Fibroblast of upper back skin (primary cell): ENCODE measurements at places on chromosomes 7 and 10.
A peak's percentile ranks its signal among the peaks of the same experiment; 100 is the strongest.

DNA sequence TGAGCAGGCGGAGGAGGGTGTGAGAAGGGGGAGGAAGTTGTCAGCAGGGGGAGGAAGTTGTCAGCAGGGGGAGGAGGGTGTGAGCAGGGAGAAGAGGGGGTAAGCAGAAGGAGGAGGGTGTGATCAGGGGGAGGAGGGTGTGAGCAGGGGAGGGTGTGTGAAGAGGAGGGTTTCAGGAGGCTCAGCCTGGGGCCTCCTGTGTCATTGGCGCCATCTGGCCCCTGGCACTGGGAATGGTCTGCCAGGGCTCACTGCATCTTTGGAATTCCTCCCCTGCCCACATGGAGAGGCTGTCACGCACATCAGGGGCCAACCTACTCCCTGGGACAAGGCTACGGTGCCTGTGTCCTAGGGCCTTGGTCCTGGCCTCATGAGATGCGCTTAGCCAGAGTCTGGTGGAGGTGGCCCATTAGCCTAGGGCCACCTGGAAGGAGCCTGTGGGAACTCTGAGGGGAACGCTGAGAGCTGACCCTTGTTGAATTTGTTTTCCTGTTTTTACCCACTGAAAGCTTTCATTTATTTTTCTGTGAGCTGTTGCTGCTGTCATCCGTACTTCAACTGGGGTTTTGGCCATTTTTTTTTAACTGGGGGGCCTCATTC, 18.0 kb downstream of the CAMK2B start:
- peak; percentile 56 for DNase-seq

DNA sequence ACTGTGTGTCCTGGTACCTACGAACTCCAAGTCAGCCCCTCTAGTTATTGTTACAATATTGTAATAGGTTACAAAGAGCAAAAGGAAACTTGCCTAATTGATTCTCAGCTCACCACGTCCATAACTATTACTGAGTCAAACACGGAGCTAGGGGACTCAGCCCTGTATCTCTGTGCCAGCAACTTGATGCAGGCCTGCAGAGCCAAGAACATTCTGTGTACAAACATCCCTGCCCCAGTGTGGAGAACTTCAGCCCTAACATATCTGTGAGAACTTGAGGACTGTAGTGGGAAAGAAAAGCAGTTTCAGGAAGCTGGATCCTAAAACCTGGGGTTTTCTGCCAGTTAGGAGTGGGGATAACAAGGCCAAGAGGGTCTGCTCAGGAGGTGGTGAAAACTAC, 114.9 kb upstream of the PRSS58 start:
- no peak for DNase-seq

GRCh38 chr10:15420858-15421257, 49.8 kb upstream of the FAM171A1 start:
- DNase-seq, result no peak

DNA sequence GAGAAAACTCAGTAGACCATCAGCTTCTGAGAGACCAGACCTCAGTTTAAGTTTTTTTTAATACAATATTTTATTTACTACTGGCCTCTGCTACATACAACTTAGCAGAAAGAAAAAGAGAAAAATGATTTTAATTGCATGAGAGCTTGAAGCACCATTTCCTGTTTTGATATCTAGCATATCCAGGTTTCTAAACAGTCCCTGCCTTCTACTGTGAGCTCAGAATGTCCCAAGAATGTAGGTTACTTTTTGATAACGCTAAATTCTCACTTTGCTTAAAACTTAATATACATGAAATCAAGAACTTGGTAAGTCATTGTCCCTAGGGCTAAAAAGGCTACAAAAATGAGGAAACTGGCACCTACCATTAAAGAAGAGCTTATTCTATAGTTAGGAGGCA, 7.0 kb downstream of the TMEM243 start:
- no peak for DNase-seq

DNA sequence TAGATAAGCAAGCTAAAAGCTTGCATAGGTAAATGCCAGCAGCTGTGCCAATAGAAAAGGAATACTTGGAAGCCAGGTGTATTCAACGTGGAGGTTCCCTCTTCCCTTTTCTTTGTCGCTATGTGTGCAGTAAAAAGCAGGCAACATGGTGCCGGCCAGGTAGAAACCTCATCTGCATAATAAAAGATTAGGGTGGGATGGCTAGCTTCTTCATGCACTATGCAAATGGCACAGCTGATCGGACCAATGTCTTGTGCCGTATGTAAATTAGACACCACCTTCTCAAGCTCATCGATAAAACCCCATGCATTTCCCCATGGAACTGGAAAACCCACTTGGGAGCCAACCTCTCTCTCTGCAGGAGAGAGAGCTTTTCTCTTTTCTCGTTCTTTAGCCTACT, 150.9 kb upstream of the FOXK1 start:
- DNase-seq, result no peak

DNA sequence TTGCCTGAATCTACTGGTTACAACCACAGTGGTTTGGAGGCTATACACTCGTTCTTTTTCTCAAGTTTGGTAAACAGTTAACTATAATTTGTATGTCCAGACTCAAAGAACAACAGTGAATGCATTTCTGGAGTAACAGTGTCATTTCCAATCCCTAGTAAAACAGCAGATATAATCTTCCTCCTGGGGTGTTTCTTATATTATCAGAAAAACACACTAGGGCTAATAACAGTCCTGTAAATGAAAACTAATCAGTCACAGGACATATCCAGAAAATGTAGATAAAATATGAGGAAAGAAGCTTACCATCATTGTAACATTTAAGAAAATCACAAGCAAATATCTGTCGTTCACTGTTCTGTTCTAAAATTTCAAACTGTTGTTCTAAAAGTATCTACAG, 82.6 kb downstream of the LRRN3 start:
- DNase-seq, result no peak

DNA sequence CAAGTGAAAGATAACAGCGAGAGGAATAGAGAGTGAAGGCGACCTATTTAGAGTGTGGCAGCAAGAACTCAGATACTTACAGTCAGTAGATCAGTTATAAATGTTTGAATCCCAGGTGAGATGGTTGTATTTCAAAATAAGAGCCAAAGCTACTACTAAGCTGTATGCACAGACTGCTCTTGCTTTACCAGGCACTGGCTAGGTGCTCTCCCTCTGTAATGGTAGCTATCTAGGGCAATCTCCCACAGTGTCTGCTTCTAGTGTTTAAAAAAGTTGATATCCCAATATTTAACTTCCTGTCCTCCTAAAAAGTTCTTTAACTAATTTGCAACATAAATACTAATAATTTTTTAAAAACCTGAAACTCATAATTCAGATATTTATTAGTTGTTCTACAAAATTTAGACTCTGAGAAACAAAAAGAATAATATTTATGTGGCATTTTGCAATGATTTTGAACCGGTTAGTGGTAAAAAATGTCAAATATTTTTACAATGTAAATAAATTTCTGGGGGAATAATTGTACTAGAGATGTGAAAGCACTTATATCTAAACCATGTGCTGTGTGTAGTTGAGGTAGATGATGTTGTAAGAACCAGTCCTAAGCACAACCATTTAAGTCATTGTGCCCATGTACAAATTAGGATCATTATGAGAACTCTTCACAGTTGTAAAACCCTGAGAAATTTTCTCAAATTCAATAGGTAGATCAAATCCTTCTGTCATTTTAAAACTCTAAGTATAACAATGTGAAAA, 349.3 kb upstream of the SEMA3D start:
- peak; percentile 14 for DNase-seq

DNA sequence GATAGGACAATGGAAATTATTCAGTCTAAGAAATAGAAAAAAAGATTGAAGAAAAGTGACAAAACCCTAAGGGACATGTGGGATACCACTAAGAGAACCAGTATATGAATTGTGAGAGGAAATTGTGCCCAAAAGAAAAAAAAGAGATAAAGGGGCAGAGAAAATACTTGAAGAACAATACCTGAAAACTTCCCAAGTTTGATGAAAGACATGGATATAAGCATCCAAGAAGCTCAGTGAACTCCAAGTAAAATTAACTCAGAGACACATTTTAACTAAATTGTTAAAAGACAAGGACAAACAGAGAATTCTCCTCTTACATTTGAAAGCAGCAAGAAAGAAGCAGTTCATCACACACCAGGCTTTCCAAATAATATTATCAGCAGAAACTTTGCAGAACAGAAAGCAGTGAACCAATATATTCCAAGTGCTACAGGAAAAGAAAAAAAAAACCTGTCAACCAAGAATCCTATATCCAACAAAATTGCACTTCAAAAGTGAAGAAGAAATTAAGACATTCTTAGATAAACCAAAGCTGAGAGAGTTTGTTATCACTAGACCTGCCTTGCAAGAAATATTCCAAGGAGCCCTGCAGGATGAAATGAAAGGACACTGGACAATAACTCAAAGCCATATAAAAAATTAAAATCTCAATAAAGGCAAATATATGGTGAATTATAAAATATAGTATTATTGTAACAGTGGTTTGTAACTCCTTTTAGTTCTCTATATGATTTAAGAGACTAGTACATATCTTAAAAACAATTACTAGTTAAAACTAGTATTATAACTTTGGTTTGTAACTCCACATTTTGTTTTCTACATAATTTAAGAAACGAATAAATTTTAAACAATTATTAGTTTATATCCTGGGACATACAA, 470.0 kb downstream of the PTPRN2 start:
- no peak for DNase-seq

DNA sequence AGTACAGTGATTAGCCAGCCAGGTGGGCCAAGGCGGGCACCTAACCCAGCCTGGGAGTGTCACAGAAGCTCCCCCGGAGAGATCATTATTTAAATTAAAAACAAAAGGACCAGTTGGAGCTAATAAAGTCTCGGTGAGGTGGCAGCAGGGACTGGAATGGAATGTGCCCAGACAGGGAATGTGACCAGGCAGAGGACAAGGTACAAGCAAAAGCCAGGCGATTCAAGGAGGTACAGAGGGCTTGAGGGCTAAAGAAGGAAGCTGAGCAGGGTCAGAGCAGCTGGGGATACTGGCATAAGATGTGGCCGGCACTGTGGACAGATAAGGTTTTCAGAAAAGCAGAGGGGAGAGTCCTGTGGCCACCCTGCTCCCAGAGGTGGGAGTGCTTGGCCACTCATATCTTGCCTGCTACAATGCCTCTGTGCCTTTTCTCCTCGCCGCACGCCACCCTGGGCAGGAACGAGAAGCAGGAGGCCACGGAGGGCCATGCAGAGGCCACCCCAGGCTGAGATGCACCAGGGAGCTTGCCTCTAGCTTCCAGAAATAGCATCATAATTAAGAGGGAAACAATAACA, 13.2 kb downstream of the TMEM273 start:
- DNase-seq, result no peak

DNA sequence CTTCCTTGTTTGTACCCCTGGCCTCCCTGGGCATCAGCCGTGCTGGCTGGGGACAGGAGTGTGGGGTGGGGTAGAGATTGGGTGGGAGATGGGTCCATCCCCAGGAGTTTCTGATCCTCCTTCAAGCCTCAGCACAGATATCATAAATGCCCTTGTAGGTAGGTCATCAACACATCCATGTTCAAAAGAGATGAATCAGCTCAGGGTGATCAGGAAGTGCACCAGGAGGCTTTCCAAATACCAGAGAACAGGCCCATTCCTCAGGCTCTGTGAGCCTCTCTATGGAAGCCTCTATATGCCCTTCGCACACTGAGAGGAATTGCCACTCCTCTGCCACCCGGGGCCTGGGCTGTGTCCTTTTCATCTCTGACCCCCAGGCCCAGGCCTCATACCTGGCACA, 31.9 kb upstream of the ADCYAP1R1 start:
- no peak for DNase-seq

GRCh38 chr7:72751978-72752377, 76.0 kb downstream of the TYW1B start:
- no peak for DNase-seq

- no peak for DNase-seq
These were observed 197.1 kb downstream of the BBS9 start for GRCh38 chr7:33326485-33326848.

- no peak for DNase-seq
These were observed 94.9 kb downstream of the AKR1D1 start for GRCh38 chr7:138170959-138171703.

GRCh38 chr7:44431091-44431608, 59.3 kb downstream of the NUDCD3 start:
- no peak for DNase-seq

DNA sequence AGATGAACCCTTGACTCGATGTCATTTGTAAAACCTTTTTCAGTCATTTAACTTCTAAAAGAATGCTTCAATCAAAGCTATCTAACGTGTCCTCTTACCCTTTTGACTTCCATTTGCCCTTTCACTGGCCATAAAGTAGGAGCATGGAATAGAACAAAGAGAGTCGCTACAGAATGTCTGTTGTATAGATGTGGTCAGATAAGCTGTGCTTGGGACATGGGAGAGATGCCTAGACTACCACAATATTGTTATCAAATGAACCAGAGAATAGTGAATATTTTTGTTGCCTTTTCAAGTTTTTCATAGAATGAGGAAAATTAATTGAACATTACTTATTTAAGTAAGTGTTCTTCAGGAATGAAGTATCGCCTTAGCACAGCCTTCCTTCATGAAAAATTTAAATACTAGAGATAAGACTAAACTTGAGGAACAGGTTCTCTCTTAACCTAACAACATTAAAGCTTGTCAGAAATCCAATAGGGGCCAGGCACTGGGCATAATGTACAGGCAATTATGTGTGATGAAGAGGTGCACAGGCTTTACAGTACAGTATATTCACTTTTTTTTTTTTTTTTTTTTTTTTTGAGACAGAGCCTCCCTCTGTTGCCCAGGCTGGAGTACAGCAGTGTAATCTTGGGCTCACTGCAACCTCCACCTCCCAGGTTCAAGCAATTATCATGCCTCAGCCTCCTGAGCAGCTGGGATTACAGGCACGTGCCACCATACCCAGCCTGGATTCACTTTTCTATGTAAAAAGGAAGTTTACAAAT, 7.5 kb upstream of the KMT2E start:
- DNase-seq, result no peak

DNA sequence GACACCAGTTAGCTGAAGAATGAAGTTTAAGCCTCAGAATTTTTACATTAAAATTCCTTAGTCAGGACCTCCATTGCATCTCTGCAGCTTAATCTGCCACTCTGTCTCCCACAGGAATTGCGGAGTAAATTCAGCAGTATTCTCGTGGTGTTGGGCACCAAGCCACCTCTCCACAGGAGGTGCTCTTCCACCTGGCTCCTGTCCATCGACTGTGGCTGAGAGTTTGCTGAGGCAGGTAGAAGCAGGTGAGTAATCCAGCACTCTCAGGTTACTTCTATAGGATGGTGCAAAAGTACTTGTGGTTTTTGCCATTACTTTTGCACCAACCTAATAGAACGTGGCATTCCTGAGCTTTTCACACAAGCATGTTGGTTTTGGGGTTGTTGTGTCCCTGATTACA, 134.1 kb downstream of the GFRA1 start:
- DNase-seq, result peak; percentile 9

GRCh38 chr10:34674176-34674575, 140.9 kb downstream of the PARD3 start:
- no peak for DNase-seq

GRCh38 chr7:9718071-9718661, 1255.5 kb upstream of the PHF14 start:
- DNase-seq, result no peak

- no peak for DNase-seq
These were observed 11.1 kb upstream of the ACSL5 start for GRCh38 chr10:112362833-112363232.

- no peak for DNase-seq
These were observed 196.3 kb downstream of the EBF3 start for GRCh38 chr10:129767751-129768150.
